Activated T-cell treated with anti-CD3 and anti-CD28 coated beads, Interleukin-2, amount 50 U/mL, for 24 hours (primary cell): ENCODE measurements at places on chromosomes 7 and 10.

DNA sequence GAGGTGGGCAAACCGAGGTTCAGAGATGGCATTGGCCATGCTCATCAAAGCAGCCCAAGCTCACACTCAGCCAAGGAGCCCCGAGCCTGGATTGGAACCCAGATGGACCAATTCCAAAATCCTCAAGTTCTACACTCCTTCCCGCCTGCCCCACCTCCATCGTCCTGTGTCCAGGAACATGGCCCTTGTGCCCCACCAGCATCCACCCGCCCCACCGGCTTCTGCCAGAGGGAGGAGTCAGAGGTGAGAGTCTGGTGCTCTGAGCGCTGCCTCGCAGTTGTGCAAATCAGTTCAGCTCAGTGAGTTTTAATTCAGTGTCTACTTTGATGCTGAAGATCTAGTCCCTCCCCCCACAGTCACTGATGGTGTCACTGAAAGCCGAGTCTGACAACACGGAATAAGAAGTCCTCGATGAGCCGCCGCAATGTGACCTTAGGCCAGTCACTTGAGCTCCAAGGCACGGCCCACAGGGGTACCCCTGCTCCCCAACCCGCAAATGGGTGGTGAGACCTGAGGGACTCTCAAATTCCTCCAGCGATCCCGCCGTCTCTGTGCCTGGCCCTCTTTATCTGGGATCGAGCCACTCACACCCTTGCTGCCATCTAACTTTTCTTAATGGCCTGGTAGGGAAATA is 26.3 kb downstream of the PRKAG2 start:
- DNase-seq = no peak

DNA sequence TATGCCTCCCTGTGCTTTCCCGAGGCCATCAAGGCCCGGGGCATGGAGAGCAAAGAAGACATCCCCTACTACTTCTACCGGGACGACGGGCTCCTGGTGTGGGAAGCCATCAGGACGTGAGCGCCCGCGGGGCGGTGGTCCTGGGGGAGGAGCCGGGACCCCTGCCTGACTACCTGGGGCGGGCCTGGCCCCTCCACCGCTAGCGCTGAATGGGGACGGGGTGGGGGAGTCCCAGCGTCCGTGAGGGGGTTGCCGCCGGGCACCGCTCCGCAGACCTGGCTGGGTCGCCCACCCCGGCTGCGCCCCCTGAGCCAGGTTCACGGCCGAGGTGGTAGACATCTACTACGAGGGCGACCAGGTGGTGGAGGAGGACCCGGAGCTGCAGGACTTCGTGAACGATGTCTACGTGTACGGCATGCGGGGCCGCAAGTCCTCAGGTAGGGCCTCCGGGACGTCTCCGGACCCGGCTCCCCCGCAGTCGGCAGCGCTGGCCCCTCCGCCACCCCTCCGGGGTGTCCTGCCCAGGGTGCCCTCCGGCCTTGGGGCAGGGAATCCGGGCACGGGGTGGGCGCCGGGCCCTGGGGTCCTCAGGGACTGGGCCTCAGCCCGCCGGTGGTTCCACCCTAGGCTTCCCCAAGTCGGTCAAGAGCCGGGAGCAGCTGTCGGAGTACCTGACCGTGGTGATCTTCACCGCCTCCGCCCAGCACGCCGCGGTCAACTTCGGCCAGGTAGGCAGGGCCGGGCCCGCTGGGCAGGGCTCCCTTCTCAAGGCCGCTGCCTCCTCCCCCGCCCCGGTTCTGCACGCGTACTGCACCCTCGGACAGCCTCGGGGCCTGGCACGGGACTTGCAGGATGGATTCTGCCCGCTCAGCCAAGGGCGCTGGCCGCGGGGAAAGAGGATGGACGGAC is 69.3 kb downstream of the ALOX5 start:
- DNase-seq = no peak

GRCh38 chr10:62590306-62590705 is 214.2 kb upstream of the ADO start:
- no peak for DNase-seq

DNA sequence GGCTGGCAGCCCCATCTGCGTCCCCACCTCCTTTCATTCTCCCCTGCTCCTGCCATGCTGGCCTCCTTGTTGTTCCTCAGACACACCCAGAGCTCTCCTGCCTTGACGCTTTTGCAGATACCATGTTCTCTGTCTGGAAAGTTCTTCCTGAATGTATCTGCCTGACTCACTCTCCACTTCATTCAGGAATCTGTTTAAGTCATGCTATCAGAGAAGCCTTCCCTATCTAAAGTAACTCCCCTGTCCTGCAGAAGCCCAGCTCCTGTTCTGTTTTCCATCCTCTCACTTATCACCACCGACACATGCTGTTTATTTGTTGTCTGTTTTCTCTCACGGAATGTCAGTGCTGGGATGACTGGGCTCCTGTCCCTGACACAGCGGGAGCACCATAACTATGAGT is 82.0 kb downstream of the AFAP1L2 start:
- no peak for DNase-seq

GRCh38 chr7:151378011-151378410 is 31.8 kb downstream of the WDR86 start:
- DNase-seq = no peak

- no peak for DNase-seq
These were observed 161.0 kb upstream of the FAM171A1 start for GRCh38 chr10:15531927-15532722.

DNA sequence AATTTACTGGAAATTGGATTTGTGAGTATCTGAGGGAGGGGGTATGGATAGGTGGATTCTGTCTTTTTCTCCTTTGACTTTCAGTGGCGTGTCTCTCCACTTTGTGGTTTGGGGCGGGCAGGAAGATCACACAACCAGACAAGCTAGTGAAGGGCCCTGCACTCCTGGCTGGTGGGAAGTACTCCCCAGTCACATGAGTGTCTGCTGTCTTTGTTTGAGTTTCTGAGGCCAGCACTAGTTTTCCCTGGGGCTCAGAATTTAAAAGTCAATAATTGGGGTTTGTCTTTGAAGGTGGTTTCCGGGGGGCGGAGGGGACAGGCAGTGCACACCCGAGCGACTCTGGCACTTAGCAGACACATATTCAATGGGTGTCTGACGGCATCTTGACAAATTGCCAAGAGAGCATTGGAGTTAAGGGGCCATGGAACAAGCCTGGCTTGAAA is 120.1 kb downstream of the WDFY4 start:
- no peak for DNase-seq

GRCh38 chr10:103350175-103350516 is 794 bp downstream of the PCGF6 start:
- no peak for DNase-seq

DNA sequence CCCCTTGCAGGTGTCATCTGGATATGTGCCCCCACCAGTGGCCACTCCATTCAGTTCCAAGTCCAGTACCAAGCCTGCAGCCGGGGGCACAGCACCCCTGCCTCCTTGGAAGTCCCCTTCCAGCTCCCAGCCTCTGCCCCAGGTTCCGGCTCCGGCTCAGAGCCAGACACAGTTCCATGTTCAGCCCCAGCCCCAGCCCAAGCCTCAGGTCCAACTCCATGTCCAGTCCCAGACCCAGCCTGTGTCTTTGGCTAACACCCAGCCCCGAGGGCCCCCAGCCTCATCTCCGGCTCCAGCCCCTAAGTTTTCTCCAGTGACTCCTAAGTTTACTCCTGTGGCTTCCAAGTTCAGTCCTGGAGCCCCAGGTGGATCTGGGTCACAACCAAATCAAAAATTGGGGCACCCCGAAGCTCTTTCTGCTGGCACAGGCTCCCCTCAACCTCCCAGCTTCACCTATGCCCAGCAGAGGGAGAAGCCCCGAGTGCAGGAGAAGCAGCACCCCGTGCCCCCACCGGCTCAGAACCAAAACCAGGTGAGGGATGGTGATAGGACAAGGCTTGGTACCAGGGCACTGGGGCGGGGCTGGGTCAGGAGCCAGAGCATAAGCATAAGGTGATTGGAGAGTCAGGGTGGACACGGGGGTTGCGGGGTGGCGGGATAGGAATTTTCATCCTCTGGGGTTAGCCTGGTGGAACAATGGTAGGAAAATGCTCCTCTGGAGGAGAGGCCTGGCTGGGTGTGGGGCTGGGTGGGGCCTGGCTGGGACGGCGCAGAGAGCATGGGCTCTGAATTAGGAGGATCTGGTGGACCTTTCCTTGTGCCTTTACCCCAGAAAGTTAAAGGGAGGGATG is 1.9 kb downstream of the ZYX start:
- DNase-seq = no peak

DNA sequence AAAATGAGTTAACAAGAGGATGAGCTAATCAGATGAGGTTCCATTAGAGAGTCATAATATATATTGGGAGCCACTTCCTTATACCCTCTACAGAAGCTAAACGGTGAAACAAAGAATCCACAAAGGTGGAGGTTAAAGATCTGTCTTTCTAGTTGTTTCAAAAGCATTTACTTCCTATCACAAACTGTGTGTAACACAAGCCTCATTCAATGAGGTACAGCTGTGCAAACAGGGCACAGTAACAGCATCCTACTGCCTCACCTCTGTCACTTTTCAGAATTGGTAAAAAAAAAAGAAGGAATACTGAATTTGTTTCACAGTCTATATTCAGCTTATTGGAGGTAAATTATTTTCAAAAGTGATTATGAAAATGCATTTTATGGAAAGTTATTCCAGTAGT is 128.7 kb downstream of the AGMO start:
- DNase-seq = no peak

DNA sequence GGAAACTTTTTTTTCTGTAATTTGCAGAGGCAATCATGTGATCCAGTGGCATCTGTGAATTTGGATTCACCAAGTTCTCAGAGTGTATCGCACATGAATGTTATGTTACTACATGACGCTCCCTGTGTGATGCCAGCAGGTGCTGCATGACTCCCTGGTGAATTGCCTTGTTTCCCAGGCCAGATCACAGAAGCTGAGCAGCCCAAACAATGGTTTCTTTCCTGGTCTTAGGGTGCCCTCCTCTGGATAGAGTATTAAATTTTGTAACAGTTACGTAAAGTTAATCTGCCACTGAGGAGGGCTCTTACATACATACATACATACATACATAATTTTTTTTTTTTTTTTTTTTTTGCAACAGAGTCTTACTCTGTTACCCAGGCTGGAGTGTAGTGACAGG is 3.6 kb downstream of the ZSCAN21 start:
- no peak for DNase-seq

- DNase-seq = no peak
These were observed 3.3 kb downstream of the SKAP2 start for GRCh38 chr7:26861050-26861449.

DNA sequence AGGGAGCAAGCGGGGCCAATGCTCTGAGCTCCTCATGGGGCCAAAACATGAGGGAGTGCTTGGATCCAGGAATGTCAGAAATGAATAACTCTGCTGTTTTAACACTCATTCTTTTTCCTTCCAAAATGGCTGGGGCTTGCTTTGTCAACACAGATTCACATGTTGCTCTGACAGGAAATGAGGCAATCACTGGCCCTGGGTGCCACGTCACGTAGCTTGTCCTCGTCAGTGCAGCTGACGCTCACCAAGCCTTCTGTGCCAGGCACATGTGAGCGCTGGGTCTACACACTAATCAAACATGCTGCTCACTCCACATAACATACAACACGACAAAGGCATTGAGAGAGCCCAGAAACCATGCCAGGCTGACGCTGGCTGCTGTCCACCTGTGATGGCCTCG is 198.9 kb downstream of the WDR37 start:
- DNase-seq = no peak

GRCh38 chr7:123096434-123096833 is 100.9 kb upstream of the TAS2R16 start:
- DNase-seq = no peak

GRCh38 chr7:4549681-4550080 is 132.4 kb upstream of the FOXK1 start:
- no peak for DNase-seq

- DNase-seq = no peak
These were observed 898.6 kb upstream of the POT1 start for GRCh38 chr7:125828153-125828700.

- DNase-seq = no peak
These were observed 593.3 kb downstream of the PTPRN2 start for GRCh38 chr7:157994319-157994718.

DNA sequence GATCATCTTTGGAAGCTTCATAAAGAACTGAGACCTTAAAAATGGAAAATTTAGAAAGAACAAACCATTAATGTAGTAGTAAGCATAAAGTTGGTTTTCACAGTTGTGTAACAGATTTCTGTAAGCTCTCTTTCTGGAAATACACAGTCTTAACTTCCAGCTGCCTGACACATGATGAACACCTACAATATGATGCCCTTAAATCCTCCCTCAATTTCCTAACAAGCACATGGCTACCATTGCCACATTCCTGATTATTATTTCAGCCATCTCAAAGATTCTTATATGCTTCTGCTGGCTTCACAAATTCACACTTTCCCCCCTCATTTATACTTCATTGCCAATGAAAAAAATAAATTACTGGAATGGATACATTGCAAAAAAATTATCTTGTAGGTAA is 49.4 kb downstream of the PLXDC2 start:
- DNase-seq = no peak

GRCh38 chr7:157537056-157537455 is 200.3 kb downstream of the DNAJB6 start:
- no peak for DNase-seq

DNA sequence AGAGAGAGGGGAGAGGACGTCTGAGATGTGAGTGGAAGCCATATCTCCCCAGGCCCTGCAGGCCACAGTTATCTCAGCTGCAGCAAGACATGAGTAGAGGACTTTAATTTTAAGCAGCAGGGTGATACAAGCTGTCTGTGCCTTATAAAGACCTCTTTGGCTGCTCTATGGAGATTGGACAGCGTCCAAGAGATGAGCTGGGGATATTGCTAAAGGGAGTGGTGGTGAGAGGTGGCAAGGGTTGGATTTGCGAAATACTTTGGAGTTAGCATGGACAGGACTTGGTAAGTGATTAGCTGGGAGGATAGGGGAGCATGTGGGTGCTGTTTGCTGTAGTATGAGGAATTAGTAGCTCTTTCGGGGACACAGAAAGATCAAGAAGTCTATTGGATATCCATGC is 191.8 kb downstream of the CACNB2 start:
- DNase-seq = no peak

DNA sequence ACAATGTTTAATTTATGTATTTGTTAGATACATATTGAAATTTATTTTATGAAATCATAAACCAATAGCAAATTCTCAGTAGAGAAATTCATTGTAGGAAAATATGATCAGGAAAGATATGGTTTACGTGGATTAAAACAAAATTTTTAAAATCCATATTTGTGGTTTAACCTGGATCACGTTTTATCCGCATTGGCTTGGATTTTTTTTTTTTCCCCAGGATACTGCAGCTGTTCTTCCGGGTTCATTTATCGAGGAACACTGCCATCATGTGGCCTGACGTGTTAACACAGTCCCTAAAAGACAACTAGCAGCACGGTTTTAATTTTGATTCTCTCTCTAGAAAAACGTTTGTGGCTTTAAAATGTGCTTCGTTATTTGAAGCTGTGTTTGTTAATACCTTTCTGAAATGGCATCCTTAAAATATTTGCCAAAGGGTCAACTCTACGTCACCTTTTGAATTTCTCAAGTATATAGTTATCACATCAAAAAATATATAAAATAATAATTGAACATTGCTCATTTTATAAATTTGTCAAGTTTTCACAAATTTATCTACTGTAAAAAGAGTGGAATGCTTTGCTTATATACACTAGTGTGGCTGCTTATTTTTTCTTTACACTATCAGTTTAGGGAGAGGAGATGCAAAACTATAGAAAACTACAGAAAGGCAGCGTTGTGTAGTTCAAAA is 8.7 kb upstream of the ASB4 start:
- DNase-seq = peak; percentile 34

GRCh38 chr7:112828696-112829095 is 38.5 kb upstream of the TMEM168 start:
- DNase-seq = no peak
